Glutamatergic neuron (in vitro differentiated cells): ENCODE measurements at places on chromosomes 16 and 17. TPM values are rescaled to one million over a fixed set of nuclear protein-coding genes. Genes with fewer than 3 reads are reported as not detected.
A peak's percentile ranks its signal among the peaks of the same experiment; 100 is the strongest.

GRCh38 chr17:73371285-73371684, 59.5 kb upstream of the CDC42EP4 start:
- no peak for DNase-seq

Gene TM4SF5
- total RNA-seq, result not detected

GRCh38 chr16:3655030-3655395, 522 bp downstream of the DNASE1 start:
- DNase-seq, result no peak

DNA sequence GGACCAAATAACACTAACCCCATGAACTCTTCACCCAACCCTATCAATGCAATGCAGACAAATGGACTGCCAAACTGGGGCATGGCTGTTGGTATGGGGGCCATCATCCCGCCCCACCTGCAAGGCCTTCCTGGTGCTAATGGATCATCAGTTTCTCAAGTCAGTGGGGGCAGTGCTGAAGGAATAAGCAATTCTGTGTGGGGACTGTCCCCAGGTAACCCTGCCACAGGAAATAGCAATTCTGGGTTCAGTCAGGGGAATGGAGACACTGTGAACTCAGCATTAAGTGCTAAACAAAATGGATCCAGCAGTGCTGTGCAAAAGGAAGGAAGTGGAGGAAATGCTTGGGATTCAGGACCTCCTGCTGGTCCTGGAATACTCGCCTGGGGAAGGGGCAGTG, 78.9 kb downstream of the TMC6 start:
- DNase-seq, result no peak

Gene TMEM238L
- total RNA-seq, result not detected

DNA sequence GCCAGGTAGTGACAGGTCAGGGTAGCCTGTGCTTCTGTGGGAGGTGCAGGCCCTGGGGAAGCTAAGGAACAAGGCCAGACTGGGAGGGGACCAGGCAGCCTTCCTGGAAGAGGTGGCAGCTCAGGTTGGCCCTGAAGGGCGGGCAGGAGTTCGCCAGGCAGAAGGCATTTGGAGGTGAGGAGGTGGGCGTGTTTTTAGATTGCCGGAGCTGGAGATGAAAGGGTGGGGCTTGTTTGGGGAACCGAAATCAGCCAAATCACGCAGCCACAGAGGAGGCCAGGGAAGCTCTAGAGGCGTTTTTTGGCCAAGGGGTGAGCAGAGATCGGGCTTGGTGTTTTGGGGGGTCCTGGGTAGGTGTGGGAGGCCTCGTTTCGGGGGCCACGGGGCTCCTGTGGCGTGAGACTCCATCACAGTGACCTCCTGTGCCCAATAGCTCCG, 7.6 kb downstream of the ADCY7 start:
- no peak for DNase-seq

- DNase-seq, result peak; percentile 42
These were observed 230.9 kb downstream of the MRTFB start for GRCh38 chr16:14302031-14302398.

Gene CA7
- total RNA-seq, result 0.64 TPM

Gene SLFN14
- total RNA-seq, result not detected
